ENCODE measurements at places on chromosomes 2 and 18.

DNA sequence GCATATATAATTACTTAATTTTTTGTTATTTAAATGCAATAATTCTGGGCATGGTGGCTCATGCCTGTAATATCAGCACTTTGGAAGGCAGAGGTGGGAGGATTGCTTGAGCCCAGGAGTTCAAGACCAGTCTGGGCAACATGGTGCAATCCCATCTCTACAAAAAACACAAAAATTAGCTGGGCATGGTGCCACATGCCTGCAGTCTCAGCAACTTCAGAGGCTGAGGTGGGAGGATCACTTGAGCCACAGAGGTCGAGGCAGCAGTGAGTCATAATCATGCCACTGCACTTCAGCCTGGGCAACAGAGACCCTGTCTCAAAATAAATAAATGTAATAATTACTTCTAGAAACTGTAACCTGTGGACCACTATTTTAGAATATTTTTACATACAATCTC lies 21.5 kb upstream of the TMEM87B start:
- peak; percentile 22 for DNase-seq

DNA sequence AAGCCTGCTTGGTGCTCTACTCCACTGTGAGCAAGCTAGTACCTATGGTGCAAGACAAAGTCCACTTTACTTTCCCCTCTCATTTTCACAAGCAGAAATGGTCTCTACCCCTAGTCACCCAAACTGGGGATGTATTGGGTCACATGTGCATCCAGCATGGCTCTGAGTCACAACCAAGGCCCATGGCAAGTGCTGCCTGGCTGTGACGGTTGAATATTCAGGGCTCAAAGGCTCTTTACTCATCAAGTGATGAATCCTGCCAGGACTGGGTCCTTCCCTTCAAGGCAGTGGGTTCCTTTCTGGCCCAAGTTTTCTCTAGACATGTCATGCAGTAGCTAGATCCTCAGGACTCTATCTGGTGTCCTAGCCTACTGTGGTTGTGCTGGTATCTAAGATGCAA lies 311.5 kb downstream of the DLGAP1 start:
- DNase-seq, result no peak

DNA sequence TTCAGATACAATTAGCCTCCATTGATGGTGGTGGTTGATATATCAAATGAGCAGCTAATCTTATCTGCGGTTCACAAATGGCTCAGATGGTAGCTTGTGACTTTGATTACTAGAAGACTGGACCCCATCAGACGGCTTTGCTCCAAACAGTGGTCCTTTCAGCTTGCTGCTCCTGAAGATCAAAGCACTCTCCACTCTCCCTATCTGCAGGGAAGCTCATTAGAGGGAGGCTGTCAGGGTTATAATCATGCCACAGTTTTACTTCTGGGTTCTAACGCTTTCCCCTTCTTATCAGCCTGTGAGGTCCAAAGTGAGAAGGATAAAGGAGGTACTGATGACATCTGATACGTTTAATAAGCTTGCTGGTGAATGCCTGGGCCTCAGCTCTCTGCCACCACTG lies 247.1 kb upstream of the NT5C1B start:
- no peak for DNase-seq

DNA sequence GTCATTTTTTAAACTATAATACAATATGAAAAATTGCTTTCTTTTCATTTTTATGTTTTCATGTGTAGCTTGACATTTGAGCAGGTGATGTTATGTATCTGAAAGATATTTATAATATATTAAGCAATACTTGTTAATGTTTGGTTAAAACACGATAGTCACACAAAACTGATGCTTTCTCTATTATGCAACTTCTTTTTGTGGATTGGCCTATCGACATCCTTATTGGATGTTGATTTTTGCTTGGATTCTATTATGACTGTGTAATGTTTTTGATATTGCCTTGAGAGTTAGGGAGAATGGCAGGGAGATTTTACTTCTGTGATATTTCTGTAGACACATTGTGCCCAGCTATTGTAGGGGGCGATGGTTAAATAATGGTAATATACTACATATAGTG lies 128.0 kb downstream of the ZNF407 start:
- DNase-seq, result no peak

DNA sequence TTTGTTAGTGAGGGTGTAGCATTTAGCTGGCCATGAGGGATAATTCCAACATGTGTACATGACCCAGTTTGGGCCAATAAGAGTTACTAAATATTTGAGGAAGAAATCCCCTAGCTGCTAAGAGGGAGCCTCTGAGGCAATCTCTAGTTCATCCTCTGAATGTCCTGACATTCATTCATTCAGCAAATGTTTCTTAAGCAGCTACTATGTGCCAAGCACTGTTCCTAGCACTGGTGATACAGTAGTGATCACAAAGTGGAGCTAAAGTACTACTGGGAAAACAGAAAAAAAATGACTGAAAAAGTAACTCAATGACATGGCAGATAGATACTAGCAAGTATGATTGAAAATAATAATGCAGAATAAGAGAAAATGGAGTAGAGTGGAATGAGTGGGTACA lies 79.8 kb upstream of the PID1 start:
- no peak for DNase-seq

GRCh38 chr2:20633794-20634506 lies 16.9 kb downstream of the HS1BP3 start:
- no peak for DNase-seq

DNA sequence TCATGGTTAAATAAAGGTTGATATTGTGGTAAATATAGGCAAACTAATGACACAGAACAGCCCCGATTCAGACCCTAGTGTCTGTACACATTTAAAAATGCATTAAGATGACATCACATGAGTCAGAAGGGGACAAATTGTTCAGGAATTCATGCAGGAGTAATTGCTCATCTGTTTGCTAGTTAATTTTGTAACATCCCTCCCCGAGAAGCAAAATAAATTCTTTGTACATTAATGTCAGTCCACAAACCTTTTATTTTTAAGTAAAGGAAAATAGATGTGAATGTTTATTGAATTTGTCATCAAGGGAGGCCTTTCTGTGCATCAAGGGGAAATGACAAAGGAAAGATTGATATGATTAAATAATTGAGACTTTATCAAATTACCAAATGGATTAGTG lies 69.9 kb downstream of the SH3BP4 start:
- DNase-seq, result peak; percentile 93

- DNase-seq, result peak; percentile 47
Observed at GRCh38 chr2:143954186-143954585, 565.7 kb downstream of the ZEB2 start.

DNA sequence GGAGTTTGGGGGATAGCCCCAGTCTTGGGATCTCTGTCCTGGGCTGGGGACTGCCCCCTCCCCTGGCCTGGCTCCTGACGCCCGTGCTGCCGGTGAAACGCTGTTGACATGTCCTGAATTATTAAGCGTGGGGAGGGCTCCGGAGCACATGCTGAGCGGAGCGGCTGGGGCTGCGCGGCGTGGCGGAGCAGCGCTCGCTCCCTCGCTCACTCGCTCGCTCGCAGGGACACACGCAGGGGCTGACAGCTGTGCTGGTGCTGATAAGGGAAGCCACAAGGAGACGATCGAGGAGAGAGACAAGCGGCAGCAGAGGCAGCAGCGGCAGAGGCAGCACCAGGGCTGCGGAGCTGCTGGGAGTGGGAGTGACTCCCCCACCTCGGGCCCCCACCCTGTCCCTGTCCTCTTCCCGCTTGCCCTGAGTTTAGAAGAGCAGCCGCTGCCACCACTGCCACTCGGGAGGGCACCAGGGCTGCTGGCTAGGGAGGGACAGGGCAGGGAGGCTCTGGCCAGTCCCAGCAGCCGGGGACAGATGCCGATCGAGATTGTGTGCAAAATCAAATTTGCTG lies at the start of gene ASIC4:
Gene ASIC4, plus strand, starts transcription at position 287 of the 566 bp plus-strand sequence. Its CDS starts 243 bp downstream, at position 530.
- no peak for DNase-seq

GRCh38 chr2:222309361-222309760 lies 10.6 kb upstream of the PAX3 start:
- DNase-seq, result no peak

GRCh38 chr2:179764710-179765109 lies 96.7 kb downstream of the ZNF385B start:
- no peak for DNase-seq

DNA sequence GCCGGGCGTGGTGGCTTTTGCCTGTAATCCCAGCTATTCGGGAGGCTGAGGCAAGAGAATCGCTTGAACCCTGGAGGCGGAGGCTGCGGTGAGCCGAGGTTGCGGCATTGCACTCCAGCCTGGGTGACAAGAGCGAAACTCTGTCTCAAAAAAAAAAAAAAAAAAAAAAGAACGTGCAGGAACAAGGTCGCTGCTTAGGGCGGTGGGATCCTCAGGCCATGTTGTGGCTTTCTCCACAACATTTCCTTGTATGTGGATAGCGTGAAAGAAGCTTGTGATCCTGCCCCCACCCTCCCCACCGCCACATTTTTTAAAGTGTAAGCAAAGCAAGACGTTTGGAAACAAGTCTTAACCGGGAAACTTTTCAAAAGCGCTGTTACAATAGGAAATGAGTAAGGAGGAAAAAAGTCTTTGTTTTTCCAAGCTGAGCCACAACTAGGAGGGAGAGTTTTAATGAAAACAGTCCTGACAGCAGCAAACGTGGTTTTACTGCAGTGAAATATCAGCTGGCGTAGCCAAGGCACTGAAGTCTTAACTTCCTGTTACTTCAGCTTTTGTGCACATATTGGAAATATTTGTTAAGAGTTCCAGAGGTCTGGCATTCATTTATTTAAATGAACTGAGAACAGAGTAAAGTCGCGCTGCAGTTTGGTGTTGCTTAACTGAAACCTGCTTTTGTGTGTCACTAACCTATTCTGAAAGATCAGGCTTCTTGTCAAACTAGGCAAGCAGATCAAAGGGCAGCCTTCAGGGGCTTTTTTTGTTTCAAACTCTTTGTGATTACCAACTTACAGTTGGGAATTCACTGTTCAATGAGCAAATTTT lies 3.8 kb downstream of the TGIF1 start:
- DNase-seq, result peak; percentile 99

DNA sequence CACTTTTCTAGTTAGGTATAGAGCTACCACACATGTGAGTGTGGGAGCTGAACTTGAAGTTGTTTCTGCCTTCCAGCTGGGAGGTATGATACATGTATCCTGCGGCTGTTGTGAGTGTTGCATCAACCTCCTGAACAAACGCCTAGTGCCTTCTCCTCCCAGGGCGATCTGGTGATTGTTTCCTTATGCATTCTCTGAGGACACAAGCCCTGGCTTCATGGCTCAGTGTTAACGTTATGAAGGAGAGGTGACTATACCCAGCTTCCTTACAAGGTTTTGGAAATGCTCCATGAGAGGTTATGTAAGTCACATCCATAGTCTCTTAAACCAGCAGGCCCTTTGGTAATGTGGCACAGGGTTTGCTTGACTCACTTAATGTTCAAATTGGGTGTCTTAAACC lies 64.9 kb downstream of the SPRED2 start:
- peak; percentile 99 for DNase-seq

GRCh38 chr2:134623796-134624195 lies 95.0 kb downstream of the TMEM163 start:
- DNase-seq, result no peak

- no peak for DNase-seq
Observed at GRCh38 chr18:425106-425745, 75.3 kb downstream of the COLEC12 start.

DNA sequence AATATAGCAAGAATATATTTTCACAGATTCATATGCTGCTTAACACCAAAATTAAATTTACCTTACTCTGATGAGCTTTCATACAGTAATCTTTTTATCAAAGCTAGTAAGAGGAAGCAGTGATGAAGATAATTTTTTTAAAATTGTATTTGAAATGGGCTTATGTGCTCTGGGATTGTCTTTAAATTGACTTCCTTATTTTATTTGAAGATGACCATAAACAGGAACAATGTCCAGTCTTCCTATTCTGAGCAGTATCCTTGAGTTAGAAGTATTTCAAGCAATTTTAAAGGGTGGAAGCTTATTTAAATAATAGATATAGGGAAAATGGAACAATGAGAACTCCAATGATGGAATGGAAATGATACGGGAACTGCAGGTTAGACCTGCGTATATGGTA lies 211.6 kb downstream of the MCFD2 start:
- DNase-seq, result no peak

DNA sequence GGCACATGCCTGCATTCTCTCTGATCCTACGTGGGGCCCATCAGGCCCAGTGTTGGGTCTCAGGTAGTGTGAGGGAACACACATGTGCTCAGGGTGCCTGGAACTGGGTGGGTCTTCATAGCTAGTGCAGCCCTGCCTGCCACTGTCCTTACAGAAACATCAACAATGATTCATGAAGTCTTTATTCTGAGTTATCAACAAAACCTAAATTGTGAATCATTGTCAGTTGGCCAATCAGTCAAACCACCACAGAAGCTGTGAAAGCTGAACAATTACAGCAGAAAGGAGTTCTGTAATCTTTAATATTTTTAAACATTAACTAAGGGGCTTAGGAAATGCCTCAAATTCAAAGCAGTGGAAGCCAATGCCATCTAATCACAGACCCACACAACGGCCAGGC lies 82.8 kb upstream of the ZNF521 start:
- DNase-seq, result no peak

GRCh38 chr2:49714454-49714853 lies 560.1 kb upstream of the FSHR start:
- DNase-seq, result no peak

DNA sequence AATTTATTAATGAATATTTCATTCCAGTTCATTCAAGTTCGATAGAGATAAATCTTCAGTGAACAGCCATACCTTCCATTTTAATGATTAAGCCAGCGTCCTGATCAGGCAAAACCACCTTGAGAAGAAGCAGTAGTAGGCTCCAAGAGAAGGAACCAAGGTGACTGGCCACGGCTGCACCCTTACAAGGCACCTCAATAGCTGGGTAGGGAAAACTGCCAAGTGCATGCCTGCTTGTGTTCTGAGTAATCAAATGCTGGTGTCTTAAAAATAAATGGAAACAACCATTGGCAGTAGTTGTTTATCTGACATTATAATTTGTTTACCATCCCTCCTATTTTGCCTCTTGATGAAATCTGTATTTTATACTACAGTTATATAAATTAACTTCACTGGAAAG lies 10.0 kb upstream of the FEZ2 start:
- DNase-seq, result peak; percentile 22

DNA sequence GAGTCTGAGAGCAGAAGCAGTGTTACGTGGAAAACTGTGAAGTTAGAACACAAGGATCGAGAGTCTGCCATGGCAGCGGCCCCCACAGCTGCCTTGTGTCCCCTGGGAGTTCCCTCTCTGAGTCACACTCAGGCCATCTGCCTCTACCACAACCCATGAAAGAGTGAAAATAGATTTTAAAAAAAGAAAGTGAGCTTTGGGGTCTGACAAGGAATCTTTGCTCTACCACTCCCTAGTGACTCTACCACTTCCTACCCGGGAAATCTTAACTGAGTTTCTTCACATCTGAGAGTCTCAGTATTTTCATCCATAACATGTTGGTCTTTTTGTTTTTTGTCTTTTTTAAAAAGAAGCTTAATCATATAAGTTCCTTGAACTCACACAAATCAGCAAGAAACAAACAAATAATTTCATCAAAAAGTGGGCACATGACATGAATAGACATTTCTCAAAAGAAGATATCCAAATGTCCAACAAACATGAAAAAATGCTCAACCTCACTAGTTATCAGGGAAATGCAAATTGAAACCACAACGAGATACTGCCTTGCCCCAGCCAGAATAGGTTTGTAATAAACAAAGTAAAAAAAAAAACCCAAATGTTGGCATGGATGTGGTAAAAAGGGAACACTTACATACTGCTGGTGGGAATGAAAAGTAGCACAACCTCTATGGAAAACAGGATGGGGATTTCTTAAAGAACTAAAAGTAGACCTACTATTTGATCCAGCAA lies 2.4 kb upstream of the MSGN1 start:
- peak; percentile 71 for DNase-seq

GRCh38 chr2:173998386-173998785 lies 33.2 kb upstream of the SP3 start:
- no peak for DNase-seq

- DNase-seq, result no peak
Observed at GRCh38 chr18:74281011-74281979, 10.5 kb downstream of the CYB5A start.

- DNase-seq, result no peak
Observed at GRCh38 chr2:218894151-218894879, 13.7 kb downstream of the WNT10A start.

All from AG10803 (cell line).